ENCODE measurements at places on chromosomes 1 and 21.
A peak's percentile ranks its signal among the peaks of the same experiment; 100 is the strongest.

- DNase-seq: no peak
These were observed 209.6 kb upstream of the DPYD start for GRCh38 chr1:98130408-98130807.

DNA sequence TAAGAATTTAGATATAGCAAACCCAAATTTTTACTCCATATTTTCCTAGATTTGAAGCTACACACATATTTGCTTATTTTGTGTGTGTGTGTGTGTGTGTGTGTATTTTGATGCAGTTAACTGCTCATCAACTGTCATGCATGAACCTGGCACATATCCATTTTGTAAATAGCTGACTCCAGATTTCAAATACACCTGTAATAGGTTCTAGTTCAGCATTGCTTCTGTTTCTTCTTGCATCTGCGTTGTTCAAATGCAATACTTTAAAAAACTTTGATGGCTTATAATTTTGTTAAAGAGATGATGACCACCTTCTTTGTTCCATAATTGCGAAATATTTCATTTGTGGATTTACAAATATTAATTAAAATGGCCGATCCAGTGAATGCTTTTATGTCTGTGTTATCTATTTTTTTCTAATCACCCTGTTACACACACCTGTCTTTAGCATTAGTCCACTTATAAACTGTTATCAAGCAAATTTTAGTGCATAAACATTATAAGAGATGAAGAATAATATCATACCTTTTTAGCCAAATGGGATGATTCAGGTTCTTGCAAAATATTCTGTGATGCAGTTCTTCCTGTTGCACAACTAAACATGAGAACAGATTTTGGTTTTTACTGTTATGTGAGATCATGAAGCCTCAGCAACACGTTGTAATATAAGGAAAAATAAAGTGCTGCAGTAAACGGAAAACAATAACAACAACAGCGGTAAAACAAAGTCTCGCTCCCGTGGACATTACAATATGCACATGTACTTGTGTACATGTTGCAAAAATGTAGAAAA is 12.7 kb upstream of the S100A11 start:
- peak; percentile 74 for DNase-seq

DNA sequence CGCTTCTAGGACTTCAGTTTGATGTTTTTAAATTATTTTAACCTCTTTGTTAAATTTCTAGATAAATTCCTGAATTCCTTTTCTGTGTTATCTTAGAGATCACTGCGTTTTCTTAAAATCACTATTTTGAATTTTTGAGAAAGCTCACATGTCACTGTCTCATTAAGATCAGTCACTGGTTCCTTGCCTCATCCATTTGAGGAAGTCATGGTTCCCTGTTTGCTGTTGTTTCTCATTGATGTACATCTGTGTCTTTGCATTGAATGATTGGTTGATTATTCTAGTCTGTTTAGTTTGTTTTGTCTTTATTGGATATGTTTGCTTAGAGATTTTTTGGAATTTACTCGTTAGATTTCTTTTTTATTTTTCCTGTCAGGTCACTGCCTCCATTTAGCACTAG is 50.1 kb downstream of the CRP start:
- no peak for DNase-seq

- DNase-seq: no peak
These were observed 72.4 kb downstream of the POU2F1 start for GRCh38 chr1:167293057-167293456.

- DNase-seq: no peak
These were observed 4.6 kb upstream of the ZNF678 start for GRCh38 chr1:227558732-227559262.

DNA sequence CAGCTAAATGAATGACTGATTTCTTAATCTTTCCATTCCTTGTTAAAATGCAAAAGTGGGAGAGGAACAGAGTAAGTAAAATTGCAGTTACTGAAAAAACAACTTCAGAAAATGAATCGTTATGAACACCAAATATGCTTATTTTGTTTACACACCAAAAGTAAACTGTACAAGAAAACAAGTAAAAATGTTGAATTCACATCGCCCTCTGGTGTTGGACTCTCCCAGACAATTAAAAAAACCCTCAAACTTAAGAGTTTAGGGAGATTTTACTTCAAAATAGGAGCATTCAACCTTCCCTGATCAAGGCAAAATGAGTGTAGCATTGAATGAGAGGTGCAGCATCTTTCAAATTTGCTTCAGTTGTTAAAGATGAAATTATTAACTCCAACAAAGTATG is 19.4 kb upstream of the ESRRG start:
- no peak for DNase-seq

DNA sequence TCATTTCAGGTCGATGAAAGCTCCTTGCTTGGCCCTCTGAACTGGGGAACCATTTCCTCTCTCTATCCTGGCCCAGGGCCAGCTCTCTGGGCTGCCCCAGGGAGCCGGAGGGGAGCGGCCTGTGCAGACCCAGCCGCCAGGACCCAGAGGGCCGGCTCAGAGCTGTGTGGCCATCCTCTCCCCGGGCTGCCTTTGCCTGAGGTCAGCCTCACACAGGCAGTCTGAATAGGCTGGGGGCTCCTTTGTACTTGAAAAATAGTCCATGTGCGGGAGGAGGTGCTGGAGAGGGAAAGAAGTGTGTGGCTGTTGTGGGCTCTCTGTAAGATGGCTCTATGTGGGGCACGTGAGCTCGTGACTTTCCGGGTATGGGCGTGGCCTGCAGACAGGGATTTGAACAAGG is 275.1 kb upstream of the VAMP3 start:
- no peak for DNase-seq

DNA sequence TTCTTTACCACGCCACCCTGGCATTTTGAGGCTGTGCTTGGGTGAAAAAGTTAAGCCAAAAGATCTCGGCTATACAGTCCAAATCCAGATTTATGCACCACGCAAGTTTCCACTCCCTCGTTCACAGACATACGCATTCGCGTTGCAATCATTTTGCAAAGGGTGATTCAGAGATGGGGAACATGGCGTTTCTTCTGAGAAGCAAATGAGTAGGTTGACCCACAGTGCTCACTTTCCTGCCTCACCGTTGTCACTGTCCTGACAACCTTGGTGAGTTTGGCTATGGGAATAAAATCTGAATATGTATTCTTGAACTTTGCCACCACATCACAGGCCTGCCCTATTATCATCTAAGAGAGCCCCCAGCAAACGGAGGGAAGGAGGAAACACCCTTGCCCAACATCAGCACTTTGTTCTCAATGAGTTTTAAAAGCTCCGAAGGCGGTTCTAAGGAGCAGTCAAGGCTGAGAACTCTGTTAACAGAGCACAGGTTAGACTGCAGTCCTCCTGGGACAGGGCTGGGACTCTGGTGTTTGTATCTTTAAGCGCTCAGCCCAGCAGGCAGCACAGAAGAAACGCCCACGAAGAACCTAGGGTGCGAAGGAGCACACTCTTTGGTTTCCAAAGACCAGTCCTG is 86.4 kb downstream of the RUNX1 start:
- no peak for DNase-seq

DNA sequence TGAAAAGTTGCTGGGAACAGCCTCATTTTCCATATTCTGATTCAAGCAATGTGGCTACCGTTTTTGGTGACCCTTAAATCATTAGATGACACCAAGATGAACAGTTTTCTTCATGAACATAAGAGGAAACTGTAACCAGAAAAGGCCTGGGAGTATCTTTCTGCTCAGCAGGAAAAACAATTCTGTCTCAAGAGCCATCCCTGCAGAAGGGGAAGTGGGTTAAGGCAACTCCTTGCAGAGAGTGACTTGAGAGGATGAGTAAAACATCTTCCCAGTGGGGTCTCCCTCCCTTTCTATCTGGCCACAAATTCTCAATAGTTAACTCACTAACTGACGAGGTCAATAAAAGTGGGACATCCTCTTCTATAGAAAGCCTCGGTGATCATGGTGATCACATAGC is 187.6 kb upstream of the NRIP1 start:
- DNase-seq: no peak

- DNase-seq: no peak
These were observed 11.5 kb upstream of the ZNF362 start for GRCh38 chr1:33244809-33245186.

- DNase-seq: no peak
These were observed 149.4 kb upstream of the LMO4 start for GRCh38 chr1:87179076-87179810.

- DNase-seq: no peak
These were observed 93.1 kb upstream of the C8B start for GRCh38 chr1:57058652-57059501.
